ENCODE measurements at places on chromosomes 12 and 14. TPM values are rescaled to one million over a fixed set of nuclear protein-coding genes. Genes with fewer than 3 reads are reported as not detected.

DNA sequence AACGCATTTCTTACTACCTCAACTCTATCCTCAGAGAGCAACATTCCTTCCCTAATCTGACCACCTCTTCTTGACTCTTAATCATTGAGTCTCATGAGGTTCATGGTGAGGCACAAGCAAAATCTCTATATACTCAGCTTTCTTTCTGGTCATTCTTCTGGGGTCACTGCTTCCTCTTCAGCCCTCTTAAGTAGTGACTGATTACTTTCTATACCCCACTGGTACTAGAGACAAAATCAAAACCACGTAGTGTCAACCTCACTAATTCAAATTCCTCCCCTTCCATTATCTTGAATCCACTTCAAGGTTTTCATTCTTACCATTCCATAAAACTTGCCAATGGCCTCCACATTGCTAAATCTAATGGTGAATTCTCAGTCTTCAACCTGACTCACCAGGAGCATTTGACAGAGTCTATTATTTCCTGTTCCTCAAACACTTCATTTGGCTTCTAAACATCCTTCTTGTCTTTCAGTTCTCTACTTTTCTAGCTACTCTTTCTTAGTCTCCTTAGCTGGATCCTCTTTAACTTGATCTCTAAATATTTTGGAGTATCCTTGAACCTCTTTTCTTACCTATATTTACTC is 6.8 kb downstream of the WDHD1 start:
- H3K4me3 ChIP-seq = no peak overlapping the region
- no peaks in the 10 kb centered on the region for H3K36me3 ChIP-seq
- no peaks in the 10 kb centered on the region for H3K27me3 ChIP-seq
- H3K4me1 ChIP-seq = no peaks in the 10 kb centered on the region

DNA sequence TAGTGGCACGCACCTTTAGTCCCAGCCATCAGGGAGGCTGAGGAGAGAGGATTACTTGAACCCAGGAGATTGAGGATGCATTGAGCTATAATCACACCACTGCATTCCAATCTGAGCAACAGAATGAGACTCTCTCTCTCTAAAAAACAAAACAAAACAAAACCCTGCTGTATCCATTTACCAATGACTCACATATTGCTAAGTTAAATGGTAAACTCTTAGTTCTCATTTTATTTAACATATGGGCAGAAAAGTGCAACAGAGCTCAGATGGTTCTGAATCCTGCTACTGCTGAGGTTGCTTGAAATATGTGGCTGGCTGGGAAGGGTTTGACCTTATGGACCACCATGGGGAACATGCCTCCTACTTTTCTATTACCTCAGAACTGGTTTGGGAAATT is 33.7 kb upstream of the CCNT1 start:
- no peaks in the 10 kb centered on the region for H3K36me3 ChIP-seq
- H3K4me1 ChIP-seq = no peaks in the 10 kb centered on the region
- H3K27me3 ChIP-seq = no peaks in the 10 kb centered on the region
- no peak overlapping the region for H3K4me3 ChIP-seq
- no peak for DNase-seq

DNA sequence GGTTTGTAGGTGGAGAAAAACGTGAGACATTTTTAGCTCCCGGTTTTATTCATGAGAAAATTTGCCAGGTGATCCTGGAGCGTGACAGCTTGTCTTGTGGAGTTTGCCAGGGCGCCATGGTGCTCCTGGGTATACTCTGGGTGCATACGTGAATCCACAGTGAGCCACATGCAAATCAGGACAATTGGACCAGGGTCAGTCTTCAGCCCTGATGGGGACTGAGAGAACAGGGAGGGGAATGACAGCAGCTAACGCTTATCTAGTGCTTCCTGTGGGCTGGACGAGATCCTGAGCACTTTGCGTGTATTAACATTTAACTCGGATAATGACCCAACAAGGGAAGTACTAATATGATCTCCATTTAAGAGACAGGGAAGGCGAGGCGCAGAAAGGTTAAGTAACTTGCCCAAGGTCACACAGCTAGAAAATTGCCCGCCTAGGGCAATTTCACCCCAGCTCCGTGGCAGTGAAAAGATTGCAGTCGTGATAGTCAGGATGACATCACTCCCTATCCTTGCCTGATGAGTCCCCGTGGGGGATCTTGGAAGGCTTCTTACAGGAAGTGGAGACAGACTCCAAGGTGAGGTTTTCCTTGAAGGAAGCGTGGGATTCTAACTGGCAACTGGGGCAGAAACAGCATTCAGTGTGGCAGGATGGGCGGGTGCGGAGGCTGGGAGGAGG is 118.4 kb upstream of the NCOR2 start:
- H3K27ac ChIP-seq = peak overlapping the region; percentile 80
- peak overlapping the region; percentile 53 for H3K4me3 ChIP-seq
- no peaks in the 10 kb centered on the region for H3K36me3 ChIP-seq

- no peak overlapping the region for H3K27ac ChIP-seq
- no peak overlapping the region for H3K4me3 ChIP-seq
- no peaks in the 10 kb centered on the region for H3K27me3 ChIP-seq
- no peaks in the 10 kb centered on the region for H3K4me1 ChIP-seq
Observed at GRCh38 chr12:103269946-103270345, 225.8 kb downstream of the C12orf42 start.

- H3K4me1 ChIP-seq = no peaks in the 10 kb centered on the region
- DNase-seq = no peak
- H3K27me3 ChIP-seq = no peaks in the 10 kb centered on the region
- no peaks in the 10 kb centered on the region for H3K36me3 ChIP-seq
Observed at GRCh38 chr12:63068857-63069442, 82.1 kb downstream of the AVPR1A start.

DNA sequence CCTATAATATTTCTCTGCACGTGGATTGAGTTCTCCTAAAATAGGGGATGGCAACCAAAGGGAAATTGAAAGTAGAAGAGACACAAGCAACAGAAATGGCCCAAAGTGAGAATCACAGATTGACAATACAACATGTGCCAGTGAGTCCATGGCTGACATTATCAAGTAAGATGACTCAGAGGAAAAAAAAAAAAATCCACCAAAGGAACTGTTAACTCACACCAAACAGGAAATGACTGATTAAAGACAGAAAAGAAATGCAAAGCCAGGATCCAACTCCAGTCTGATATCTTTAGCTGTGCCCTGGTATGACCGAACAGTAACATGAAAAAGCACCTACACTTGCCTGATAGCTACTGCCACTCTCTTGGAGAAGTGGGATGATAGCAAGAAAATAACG is 485.0 kb downstream of the PRKD1 start:
- no peak overlapping the region for H3K4me3 ChIP-seq
- DNase-seq = no peak
- no peaks in the 10 kb centered on the region for H3K36me3 ChIP-seq
- H3K27me3 ChIP-seq = no peaks in the 10 kb centered on the region
- no peak overlapping the region for H3K27ac ChIP-seq

GRCh38 chr14:39827901-39828655 is 395.8 kb upstream of the FBXO33 start:
- DNase-seq = no peak
- H3K4me1 ChIP-seq = no peaks in the 10 kb centered on the region
- H3K4me3 ChIP-seq = no peak overlapping the region
- H3K27ac ChIP-seq = no peak overlapping the region

GRCh38 chr14:97978341-97978740 is 1181.2 kb downstream of the VRK1 start:
- peak overlapping the region; percentile 41 for H3K4me3 ChIP-seq
- peak; percentile 14 for DNase-seq
- H3K27ac ChIP-seq = peak overlapping the region; percentile 59
- no peaks in the 10 kb centered on the region for H3K27me3 ChIP-seq

PLCZ1 gene
- not detected for total RNA-seq

PXMP2 gene
- 18.8 TPM for total RNA-seq

Measured in ascending aorta (tissue), 2 donors.